ENCODE measurements at places on chromosomes 2 and 18. TPM values are rescaled to one million over a fixed set of nuclear protein-coding genes. Genes with fewer than 3 reads are reported as not detected.

DNA sequence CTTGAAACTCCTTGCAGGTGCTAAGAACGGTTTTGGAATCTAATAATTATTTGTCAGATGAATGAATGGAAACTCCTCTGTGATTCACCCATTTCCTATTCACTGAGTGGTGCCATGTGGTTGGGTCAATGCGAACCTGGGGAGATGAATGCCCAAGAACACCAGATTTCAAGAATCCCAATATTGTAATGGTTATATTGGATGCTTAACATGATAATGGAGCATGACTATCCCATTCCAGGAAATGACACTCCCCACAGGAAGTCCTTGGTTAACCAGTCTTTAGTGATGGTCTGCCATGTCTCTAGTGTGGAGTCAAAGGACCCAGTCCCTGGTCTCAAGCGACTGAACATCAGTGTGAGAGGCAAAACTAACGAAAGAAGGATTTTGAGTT lies 67.9 kb upstream of the ST3GAL5 start:
- no peak for DNase-seq

ANKRD53 gene
- 1.9 TPM for total RNA-seq

DNA sequence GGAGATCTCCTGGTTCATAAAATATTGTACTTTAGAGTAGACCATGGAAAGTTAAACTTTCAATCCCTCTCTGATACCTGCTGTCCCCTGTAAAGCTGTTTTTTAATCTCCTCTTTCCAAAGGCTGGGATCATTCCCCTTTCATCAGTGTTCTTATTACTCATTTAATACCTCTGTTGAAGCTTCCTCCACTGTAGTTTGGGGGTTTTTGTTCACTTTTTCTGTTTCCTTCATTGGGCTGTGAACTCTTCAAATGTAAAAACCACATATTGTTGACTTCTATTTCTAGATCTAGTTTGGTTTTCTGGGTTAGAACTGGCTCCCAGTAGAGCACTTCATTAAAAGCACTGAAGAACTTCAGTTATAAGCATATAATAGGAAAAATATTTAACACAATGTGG lies 598.1 kb downstream of the RNF144A start:
- no peak for DNase-seq

HOXD3 gene
- 4.6 TPM for total RNA-seq

Measured in sigmoid colon (tissue), 7 donors.